Skeletal muscle cell (primary cell): ENCODE measurements at places on chromosomes 4 and X.
A peak's percentile ranks its signal among the peaks of the same experiment; 100 is the strongest.

DNA sequence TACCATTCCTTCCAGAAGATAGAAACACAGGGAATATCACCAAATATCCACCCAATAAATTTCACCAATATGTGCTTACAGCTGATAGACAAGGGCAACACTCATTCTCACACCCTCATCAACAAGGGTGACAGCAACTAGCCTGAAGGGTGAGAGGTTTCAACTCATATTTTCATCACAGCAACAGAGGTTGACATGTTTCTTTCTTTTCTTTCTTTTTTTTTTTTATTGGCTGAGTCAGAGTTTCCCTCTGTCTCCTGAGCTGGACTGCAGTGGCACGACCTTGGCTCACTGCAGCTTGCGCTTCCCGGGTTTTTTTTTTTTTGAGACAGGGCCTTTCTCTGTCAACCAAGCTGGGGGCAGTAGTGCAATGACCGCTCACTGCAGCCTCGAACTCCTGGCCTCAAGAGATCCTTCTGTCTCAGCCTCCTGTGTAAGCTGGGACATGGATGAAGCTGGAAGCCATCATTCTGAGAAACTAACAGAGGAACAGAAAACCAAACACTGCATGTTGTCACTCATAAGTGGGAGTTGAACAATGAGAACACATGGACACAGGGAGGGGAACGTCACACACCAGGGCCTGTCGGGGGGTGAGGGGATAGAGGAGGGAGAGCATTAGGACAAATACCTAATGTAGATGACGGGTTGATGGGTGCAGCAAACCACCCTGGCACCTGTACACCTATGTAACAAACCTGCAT, 27.5 kb upstream of the ASMTL start:
- DNase-seq: no peak

GRCh38 chr4:105061731-105062130, 84.9 kb upstream of the TET2 start:
- no peak for DNase-seq

GRCh38 chr4:69874507-69874906, 14.6 kb upstream of the SULT1E1 start:
- no peak for DNase-seq

GRCh38 chrX:102950908-102951866, 14.1 kb downstream of the RAB40AL start:
- no peak for DNase-seq

DNA sequence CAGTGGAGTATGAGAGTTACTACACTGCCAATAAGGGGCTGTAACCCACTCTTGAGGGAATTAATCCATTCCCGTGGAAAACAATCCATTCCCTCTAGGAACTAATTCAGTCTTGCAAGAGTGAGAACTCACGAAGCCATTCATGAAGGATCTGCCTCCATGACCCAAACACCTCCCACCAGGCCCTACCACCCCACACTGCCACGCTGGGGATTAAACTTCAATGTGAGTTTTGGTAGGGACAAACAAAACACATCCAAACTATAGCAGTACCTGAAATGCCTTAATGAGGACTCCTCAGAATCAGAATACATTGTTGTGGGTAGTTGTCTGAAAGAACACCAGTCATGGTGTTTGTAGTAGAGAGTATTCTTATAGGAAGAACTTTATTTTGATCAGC, 19.2 kb downstream of the PAGE4 start:
- DNase-seq: no peak

DNA sequence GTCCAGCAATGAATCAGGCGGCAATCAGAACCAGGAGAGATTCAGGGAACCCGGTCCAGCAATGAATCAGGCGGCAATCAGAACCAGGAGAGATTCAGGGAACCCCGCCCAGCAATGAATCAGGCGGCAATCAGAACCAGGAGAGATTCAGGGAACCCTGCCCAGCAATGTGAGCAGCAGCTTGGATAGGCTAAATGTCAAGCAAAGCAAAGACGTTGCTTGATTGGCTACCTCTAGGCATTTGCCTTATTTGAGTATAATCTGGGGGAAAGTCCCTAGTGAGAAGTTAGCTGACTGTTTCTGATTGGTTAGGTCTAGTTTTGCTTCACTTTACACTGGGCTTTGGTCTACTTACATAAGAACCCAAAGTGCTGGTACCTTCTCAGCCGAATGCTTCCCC, 1212.2 kb upstream of the TENM3 start:
- no peak for DNase-seq

DNA sequence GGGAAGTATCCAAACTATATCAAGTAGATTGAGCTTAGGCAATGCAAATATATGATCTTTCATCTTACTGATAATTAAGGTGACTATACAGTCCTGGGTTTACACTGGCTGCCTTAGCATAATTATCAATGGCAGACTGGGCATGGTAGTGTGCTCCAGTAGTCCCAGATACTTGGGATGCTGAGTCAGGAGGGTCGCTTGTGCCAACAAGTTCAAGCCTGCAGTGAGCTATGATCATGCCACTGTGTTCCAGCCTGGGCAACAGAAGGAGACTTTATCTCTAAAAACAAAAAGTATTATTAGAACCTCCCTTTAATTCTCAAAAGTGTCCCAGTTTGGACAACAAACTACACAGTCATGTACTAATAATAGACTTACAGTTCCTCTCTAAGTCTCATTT, 99.4 kb upstream of the RASGEF1B start:
- no peak for DNase-seq

DNA sequence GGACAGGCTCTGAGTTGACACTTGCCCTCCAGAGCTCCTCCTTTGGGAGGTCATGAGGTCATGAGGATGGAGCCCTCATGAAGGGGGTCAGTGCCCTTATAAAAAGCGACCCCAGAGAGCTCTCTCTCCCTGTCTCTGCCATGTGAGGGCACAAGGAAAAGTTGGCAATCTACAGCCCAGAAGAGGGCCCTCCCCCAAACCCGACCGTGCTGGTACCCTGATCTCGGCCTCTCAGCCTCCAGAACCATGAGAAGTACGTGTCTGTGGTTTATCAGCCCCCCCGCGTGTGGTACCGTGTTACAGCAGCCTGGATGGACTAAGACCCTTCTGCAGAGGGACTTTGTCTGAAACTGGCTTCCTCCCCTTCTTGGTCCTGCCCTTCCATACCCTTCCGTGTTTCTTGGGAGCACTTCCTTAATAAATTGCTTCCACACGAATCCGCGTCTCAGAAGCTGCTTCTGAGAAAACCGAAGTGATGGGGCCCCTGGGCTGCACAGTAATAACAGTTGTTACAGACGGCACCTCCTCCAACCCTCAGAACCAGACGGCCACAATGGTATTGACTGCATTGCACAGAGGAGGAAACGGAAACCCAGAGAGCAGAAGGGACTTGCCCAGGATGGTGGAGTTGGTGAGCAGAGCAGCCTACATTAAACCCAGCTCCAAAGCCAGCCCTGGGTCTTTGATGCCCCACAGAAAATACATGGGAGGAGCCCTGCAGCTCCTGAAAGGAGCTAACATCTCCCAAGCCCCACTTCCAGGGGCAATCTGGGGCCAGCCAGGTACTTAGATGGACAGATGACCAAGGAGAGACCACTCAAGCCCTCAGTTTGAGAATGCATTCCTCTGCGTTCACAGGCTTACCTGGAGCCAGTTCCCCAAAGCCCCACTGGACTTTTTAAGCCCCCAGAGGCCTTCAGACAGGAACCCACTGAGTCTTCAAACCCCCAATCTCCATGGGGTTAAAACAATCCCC, 242.7 kb downstream of the BCOR start:
- DNase-seq: no peak

DNA sequence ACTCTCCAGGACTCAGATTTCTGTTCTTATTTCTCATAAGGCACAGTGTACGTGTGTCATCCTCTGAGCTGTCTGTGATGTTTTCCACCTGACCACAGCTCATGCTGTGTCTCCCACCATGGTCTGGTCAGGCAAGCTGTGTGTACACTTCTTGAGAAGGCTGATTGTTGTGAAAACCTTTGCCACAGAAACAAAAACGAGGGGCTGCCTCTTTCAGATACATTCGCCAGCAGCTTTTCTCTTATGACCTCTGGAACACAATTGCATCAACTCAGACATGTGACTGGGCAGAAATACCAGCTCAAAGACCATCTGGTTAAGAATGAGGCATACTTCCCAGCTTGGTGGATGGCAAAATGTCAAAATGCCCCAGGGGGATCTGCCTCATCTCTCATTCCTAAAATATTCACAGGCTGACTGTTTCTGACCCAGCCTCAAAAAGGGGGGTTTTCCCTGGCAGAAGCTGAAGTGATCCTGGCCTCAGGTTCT, 46.1 kb downstream of the PGRMC2 start:
- peak; percentile 99 for DNase-seq

DNA sequence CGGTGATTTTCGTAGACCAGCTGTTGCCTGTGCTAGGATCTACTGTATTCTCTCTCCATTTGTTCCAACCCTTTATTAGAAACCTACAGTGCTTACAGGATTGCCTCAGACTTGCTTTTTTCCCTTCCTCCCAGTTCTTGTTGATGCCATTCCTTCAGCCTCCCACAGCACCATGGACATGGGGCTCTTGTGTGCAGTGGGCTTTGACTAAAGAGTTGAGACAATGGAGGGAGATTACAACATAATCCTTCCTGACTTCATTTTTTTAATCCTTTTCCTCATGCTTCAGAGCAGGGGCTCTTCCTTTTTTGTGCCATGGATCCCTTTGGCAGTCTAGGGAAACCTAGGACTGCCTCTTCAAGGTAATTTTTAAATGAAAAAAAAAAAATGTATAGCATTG, 92.1 kb downstream of the BMPR1B start:
- DNase-seq: no peak

DNA sequence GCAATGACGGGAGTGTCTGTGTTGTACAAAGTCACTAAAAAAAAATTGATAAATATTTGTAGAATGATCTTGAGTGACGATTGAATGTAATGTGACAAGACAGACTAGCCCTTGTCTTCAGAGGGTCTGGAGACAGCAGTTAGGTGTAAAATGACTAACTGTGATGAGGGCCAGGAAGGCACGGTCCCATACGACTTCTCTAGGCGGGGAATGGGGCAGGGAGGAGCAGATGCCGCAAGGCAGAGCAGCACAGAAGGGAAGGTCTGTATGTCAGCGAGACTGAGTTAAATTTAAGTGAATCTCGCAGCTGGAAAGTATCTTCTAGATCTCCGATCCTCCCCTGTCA, 405 bp downstream of the CENPE start:
- DNase-seq: no peak

DNA sequence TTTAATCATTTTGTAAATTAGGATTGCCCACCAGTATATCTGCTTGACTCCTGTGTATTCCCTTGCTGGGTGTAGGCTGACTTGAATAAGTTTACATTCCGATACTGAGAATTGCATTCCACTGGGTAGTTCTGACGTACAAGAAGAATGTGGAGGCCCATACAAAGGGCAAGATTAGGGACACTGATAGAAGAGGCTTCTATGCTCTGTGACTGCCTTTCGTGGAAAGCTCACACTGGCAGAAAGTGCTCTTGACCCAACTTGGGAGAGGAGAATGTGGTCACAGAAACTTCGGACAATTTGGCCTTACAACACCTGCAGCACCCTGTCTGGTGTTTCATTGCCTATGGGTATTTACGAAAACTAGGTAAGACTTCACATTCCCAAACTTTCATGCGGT, 126.3 kb downstream of the RAPGEF2 start:
- peak; percentile 44 for DNase-seq

- no peak for DNase-seq
Measured at GRCh38 chr4:96729641-96730040, 889.7 kb downstream of the PDHA2 start.

GRCh38 chrX:10619425-10620046, 849 bp downstream of the MID1 start:
- no peak for DNase-seq

DNA sequence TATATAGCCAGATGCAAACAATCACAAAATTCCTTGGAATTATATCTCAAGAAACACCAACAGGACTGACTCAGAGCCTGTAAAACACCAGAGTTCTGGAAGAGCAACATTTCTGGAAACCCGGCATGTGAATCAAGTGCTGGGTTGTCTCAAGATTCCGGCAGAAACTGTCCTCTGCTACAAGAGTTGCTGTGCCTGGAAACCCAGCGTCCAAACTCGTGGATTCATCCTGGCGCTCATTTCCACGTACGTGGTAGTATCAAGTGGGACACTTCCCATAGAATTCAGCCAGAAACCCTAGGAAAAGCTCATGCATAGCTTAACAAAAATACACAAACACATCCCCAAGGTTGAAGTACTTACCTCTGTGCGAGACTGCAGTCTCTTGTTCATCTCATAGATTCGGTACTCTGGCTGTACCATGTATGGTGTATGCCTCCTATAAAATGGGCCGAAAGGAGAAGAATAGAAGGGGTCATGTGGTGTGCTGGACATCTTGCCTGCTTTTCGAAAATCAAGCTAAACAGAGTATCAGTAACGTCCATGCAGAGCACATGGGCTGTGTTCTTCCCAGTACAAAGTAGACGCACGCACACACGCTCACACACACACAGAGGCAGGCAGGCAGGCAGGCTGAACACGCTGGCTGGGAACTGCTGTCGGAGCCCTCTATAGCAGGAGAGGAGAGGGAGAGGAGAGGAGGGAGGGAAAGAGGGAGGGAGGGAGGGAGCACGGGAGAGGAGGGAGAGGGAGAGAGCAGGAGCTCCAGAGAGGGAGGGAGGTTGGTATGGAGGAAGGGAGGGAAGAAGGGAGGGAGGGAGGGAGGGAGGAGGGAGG, at the start of gene LDB2:
LDB2 (minus strand) TSS at position 655 of the 837 bp plus-strand sequence.
- peak; percentile 72 for DNase-seq

DNA sequence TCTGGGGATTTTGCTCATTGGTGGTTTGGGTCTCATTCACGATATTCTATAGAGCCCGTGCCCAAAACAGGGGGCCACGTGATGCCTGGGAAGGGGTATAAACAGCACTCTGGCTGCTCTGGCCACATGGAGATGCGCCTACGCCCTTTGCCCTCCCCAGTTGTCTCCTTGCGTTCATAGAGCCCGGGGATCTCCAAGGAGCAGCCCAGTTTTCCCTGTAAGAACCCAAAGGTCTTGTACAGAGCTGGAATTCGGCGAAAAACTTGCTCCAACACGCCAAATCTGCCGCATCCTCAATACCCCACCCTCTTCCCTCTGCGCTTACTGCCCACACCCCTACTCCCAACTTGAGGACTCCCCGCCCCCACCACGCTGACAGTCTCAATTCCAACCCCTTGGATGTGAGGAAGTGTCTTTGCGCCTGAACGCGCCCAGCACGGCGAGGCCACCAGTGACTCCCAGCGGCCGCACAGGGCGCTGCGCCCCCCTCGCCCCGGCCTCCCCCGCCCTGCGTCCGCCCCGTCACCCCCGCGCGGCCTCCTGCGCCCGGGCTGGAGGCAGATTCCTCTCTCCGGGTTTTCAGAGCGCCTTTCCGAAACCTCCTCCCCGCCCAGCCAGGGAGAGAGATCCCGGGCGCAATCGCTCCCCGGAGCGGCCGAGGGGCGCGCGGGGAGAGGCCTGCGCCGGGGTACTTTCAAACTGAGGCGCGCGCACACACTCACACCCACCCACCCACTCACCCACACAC, at the start of gene NHS:
NHS (plus strand) TSS at position 582 of the 748 bp plus-strand sequence. CDS start 558 bp downstream, outside the sequence.
- DNase-seq: no peak

- peak; percentile 68 for DNase-seq
Measured at GRCh38 chrX:13717700-13718472, 16.5 kb downstream of the TRAPPC2 start.

DNA sequence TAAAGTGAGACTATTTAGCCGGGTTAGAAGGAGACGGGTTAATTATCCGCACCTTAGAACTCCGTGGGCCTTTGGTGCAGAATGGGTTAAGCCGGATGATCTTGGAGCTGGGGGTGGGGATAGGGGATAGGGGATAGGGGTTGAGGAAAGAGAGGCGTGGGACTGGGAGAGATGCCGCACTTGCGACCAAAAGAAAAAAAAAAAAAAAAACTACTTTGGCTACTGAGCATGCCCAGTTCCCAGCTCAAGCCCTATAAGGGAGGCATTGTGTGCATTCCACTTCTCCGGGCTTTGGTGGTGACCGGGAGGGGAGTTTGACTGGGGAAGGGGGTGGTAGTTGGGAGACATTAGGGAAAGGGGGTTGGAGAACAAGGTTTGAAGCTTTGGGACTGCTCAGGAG, at the start of gene SLITRK4:
SLITRK4 (minus strand) TSS at position 187 of the 400 bp plus-strand sequence. CDS start 4,993 bp downstream, outside the sequence.
- no peak for DNase-seq
